ENCODE measurements at places on chromosomes 1 and 21. TPM values are rescaled to one million over a fixed set of nuclear protein-coding genes. Genes with fewer than 3 reads are reported as not detected.

Gene MYOG
- not detected for total RNA-seq

Gene KCNJ9
- total RNA-seq, result 0.87 TPM

Gene SLC9C2
- total RNA-seq, result not detected

Gene SIKE1
- 21.6 TPM for total RNA-seq

Gene RGS13
- 0.73 TPM for total RNA-seq

Gene LCK
- total RNA-seq, result 2.0 TPM

Gene FAM72D
- total RNA-seq, result 1.5 TPM

Gene TTC22
- total RNA-seq, result 27.4 TPM

Gene RNF2
- total RNA-seq, result 0.29 TPM

Data from stomach (tissue), 19 donors.